T-helper 9 cell (primary cell): ENCODE measurements at places on chromosomes 4 and X.

DNA sequence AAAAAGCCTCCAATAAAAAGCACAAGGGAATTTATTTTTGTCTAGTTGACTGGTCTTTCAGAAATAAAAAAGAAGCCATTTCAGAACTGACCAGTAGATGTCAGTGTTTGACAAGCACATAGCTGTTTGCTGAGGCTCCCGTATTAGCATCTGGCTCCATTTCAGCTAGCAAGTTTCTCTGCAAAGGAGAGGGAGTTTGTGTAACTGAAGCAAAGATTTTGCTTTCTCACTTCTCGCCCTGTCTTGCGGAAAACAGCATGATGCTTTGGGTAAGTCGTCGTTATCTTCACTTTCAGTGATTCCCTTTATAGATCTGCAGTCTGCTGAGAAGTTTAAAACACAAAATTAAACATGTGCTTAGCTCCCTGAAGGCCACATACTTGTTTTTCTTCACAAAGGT, 85.5 kb downstream of the CT47B1 start:
- no peak for DNase-seq

- DNase-seq, result no peak
Observed at GRCh38 chr4:102502543-102502818, 1.3 kb downstream of the NFKB1 start.

DNA sequence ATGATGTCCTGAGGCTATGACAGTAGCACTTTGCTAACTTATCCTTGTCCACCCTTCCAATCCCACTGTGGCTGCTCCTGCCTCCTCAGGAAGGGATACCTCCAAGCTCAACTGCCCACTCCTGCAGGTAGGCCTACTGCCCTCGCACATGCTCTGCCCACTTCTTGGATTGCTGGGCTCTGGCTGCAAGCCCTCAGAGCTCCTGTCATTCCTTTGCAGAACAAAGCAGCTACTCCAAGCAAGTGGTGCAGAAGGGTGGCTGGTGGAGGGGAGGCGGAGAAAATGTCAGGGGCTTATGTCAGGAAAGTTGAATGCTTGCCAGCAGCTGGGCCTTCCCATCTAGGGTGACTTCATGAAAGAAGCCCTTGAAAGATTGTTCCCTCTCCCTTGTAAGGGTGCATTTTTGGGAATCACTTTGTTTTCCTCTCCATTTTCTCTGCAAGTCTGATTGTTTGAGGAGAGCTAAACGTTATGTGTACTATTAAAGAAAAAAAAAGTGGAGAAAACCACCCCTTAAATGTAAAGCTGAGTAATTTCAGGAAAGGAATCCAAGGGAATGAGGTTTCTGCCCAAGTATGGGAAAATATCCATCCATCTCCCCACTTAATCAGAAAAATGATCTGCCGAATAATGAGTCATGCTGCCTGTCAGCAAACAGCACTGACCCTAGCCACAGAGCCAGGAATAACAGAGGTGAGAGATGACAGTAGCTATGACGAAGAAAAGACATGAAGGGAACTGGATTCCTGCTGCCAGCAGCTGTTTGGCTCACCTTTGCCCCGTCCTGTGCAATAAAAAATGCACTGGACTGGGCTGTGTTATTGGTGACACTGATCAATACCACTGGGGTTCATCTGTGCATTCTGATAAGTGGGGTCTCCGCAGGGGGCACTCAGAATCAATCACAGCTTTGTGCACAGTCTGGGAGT, 102.0 kb downstream of the RTL5 start:
- no peak for DNase-seq

- DNase-seq, result no peak
Observed at GRCh38 chr4:39037491-39037825, 5.2 kb upstream of the TMEM156 start.

DNA sequence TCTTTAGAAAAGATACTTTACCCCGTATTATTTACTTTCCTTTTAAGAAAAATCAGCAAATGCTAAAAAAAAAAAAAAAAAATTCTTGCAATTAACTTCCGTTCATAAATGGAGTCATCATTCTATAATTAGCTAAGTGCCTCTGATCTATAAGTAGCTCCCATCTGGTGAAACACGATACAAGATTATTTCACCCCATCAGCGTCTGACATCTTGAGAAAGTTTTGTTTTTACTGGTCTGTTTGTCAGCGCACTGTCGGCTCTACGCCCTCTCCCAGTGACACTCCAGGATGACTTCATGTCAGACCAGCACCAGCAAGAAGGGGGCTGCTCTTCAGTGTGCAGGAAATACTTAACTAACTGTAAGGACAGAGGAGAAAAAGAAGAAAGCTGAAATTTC, 108.3 kb downstream of the AFAP1 start:
- DNase-seq, result no peak

DNA sequence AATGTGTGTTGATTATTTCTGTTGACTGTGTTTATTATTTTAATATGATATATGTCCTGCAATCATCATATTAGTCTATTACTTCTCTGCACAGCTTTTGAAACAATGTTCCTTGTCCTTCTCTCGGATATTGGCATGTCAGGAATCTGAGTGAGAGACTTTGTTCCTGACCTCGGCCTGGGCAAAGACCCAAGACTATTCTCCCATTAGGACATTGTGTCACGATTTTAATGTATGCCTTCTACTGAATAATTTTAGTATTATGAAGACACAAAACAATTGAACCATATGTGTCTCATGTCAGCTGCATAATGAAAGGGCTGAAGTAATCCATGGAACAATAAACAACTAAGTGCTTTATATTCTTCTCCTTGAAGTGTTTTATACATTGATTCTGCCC, 580.8 kb upstream of the TENM3 start:
- DNase-seq, result no peak

GRCh38 chrX:38638952-38639529, 77.7 kb downstream of the TSPAN7 start:
- no peak for DNase-seq

GRCh38 chr4:42568610-42569207, 88.2 kb downstream of the ATP8A1 start:
- DNase-seq, result peak; percentile 44

GRCh38 chr4:187479511-187479910, 516.1 kb upstream of the ZFP42 start:
- no peak for DNase-seq

GRCh38 chr4:55321707-55322264, 24.3 kb upstream of the SRD5A3 start:
- DNase-seq, result peak; percentile 34

DNA sequence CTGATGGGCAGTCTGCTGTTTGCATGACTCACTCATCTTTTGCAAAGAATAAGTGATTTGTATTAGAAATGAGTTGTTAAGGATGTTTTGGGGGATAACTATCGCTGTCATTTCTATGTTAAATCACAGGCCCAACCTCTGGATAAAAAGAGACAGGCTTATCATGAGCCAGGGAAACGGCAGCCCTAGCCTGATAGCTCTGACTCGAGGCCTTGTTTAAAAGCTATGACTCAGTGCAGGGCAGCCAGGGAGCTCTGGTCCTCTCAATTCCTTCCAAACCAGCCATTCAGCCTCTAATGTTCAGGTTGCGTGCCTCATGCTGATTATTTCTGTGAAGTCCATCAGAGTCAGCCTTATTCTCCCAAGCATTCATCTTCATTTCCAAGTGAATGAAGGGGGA, 305.9 kb upstream of the HAND2 start:
- no peak for DNase-seq

DNA sequence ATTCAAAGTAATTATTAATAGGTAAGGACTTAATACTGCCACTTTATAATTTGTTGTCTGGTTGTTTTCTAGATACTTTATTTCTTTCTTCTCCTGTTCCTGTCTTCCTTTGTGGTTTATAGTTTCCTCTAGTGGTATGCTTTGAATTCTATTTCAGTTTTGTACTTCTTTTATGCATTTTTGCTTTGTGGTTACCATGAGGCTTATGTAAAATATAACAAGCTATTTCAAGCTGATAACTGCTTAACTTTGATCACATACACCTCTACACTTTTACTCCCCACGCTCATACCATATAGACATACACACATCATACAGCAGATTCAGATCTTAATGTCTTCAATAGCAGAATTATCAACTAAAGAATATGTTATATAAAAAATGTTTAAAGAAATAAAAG, 192.3 kb downstream of the SCFD2 start:
- no peak for DNase-seq

DNA sequence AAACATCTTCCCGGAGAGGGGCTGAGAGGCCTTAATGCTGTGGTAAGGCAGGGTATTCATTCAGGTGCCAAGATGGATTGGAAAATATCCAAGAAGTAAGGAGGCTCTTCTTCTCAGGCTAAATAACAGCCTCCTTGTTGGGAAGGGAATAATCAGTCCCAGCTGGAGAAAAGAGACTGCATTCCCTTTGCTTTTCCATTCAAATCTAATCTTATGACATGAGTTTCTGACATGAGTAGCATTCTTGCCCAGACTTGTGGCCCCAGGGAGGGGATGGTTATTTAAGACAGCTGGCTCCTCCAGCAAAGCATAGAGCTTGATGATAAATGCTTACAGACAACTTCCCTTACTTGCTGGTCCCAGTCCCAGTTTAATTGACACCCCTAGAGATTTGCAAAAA, 98.3 kb downstream of the DCLK2 start:
- no peak for DNase-seq

DNA sequence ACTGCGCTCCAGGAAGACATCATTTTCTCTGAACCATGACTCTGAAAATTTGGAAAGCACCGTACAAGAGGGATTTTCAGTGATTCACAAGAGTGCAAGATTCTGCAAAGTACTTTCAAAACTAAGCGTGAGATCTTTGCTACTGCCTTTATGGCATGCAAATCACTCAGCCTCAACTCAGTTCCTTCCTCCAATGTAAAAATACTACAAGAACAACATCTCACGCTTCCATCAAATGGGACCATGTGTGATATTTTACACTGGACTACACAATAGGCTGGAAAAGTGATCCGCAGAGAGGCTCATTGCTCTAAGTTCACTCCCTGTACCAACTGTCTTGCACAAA, 674 bp upstream of the IL15 start:
- no peak for DNase-seq

- DNase-seq, result no peak
Observed at GRCh38 chrX:115018040-115018647, 728 bp upstream of the IL13RA2 start.

DNA sequence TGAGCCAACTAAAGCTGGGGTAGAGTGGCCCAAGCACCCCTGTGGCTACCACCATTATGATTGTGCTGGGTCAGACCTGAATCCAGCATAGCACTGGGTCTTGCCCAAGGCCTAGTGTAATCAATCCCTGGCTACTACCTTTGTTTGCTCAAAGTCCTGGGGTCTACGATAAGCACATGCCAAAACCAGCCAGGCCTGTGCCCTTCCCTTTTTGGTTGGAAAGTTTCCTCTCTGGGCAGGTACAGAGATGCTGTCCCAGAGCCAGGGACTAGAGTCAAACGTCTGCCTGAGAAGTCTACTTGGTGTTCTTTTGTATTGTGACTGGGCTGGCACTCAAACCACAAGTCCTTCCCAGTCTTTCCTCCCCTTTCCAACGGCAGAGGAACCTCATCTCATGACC, 371.5 kb upstream of the MAGEC2 start:
- no peak for DNase-seq

DNA sequence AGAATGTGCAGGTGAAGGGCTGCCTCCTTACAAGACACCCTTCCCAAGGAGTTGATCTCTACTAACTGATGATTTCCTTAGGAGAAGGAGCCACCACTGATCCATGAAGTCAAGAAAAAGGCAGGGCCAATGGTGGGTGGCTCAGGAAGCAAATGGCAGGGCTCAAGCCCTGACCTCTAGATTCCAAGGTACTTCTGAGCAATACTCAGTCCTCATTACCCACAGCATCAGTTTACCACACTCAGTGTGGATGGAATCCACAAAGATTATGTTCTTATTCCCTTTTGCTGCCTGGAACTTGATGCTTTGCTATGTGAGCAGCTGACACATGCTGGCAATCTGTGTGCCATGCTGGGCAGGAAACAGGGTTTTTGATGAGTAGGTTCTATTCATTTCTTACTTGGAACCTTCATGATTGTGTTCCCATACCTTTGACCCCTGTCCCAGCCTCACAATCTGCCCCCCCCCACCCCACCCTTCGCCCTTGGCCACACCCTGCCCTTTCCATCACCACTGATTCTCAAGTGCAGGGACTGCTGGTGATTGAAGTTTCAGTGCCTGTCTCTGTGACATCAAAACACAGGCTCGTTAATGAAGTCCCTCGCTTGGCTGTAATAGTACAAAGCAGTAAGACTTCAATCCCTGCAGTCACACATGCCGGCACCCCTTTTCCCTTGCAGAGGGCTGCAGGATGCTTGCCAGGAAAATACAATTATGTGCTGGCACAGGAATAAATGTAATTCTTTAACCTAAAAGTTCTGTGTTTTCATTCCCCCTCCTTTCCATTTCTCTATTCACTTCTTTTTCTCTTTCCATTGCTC, 135.6 kb upstream of the GPC4 start:
- DNase-seq, result no peak

- no peak for DNase-seq
Observed at GRCh38 chr4:54228961-54229501, at the start of gene PDGFRA. TSS of gene PDGFRA (plus strand) at chr4:54229293. CDS start at chr4:54258769, 29,476 bp downstream.

DNA sequence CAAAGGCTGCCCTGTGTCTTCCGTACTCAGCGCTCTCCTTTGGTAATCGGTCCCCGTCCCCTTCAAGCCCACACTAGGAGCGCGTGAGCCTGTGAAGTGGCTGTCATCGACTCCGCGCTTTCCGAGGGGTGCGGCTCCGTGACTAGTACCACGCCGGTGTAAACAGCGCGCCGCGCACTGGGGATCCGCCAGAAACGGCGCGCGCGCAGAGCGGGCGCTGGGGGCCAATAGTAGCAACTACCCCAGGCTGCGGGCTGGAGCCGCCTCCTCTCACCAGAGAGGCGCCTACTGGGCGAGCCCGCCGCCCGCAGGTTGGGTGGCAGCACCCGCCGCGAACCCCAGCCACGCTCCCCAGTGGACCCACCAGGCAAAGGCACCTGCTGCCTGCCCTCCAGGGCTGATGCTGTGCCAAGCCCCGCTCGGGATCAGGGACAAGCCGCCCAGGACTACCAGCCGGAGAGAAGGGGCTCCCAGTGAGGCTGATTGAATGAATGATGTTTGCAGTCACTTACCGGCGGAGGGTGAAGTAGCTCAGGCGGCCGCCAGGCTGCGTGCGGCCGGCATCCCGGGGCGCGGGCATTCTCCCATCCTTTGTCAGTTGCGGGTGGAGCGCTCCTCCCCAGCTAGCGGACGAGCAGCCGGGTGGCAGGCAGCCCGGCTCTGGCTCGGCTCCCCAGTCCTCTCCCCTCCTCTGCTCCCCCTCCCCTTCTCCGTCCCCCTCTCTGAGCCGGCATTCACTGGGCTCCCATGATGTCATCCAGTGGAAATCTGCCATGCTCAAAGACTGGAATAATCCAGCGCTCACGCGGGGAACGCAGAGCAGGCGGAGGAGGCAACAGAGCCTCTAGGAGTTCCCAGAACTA, 370.3 kb upstream of the SMIM31 start:
- no peak for DNase-seq

DNA sequence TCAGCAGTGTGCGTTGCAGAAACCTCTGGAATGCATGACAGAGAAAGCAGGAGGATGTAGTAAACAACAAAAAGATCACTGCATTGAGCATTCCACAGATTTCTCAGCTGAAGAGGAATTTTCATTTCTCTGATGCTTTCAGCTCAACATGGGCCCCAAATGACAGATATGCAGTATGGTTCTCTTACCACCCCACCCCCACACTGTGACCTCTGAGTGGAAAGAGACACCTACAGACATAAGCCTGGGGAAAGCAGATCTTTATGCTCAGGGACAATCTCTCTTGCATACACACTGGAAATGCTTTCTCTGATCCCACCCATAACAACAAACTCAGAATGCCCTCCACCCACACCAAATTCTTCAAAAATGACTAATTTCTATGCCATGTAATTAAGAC, 983.7 kb upstream of the LCORL start:
- no peak for DNase-seq
